Mesendoderm (in vitro differentiated cells): ENCODE measurements at places on chromosomes 2 and 18.

GRCh38 chr2:763766-764525 lies 86.7 kb upstream of the TMEM18 start:
- DNase-seq: no peak

DNA sequence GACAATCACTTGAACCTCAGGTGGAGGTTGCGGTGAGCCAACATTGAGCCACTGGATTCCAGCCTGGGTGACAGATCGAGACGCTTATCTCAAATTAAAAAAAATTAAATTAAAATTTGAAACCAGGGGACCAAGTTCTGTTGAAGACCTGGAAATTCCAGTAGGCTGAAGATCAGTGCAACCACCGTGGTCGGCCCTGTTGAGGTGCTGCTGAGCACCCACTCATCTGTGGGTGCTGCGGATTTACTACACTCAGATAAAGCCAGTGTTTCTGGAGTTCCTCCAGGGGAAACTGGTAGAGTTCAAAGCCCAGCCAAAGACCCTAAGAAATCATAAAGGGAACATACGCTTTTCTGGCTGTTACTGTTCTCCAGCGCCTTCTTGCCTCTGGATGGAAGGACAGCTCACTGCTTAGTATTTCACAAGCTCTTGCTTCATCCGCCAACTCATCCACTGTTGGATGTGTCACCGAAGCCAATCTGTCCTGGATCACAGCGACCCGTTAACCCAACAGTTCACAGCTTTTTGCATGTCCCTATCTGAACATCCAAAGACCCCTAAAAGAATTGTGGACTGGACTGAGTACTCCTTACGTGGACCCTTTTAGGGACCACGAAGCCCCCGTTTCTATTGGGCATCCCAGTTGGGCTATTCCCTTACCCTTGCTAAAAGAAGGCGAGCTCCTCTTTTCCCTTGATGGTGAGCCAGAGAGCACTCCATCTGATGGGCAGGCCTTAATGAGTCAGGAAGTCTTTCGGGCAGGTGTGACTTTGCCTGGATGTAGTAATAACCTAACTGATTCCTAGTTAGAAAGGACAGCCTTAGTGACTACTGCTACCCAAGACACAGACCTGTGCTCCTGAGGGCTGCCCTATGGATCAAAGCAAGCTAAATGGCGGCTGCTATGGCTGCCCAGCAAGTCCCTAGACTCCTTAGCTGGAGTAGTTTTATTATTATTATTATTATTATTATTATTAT lies 6.0 kb upstream of the ALPP start:
- no peak for DNase-seq

DNA sequence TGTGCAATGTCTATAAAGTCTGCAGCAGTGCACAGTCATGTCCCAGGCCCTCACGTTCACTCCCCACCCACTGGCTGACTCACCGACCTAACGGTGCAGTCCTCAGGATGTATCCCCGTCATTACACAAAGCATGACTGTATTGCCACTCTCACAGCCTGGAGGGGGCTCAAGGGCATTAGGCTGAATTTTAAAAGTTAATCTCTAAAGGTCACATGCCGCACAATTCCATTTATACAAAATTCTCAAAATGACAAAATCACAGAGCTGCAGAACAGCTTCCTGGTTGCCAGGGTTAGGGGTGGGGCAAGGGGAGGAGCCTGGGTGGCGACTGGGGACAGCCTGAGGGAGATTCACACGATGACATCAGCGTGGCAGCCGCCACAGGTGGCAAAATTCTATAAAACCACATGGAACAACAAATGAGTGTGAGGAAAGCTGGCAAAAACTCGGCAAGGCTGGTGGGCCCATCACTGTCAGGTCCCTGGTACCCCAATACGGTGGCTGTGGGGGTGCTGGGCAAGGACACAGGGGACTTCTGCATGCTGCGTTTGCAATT lies 97.6 kb downstream of the NDUFA10 start:
- peak; percentile 28 for DNase-seq

- DNase-seq: no peak
Observed at GRCh38 chr2:46198164-46198883, 98.9 kb upstream of the EPAS1 start.

DNA sequence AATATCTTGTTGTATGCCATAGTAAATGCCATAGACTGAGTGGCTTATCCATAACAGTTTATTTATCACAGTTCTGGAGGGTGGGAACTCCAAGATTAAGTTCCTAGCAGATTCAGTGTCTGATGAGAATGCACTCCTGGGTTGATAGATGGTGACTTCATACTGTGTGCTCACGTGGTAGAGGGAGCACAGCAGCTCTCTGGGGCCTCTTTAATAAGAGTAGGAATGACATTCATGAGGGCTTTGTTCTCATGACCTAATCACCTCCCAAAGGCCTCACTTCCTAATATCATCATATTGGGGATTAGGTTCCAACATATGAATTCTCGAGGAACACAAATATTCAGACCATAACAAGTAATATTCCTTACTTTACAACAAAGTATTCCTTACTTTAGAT lies 98.1 kb upstream of the SH3BP4 start:
- no peak for DNase-seq

GRCh38 chr2:6931753-6932152 lies 14.5 kb downstream of the RNF144A start:
- DNase-seq: no peak

GRCh38 chr18:38362286-38362792 lies 796.7 kb upstream of the CELF4 start:
- no peak for DNase-seq

DNA sequence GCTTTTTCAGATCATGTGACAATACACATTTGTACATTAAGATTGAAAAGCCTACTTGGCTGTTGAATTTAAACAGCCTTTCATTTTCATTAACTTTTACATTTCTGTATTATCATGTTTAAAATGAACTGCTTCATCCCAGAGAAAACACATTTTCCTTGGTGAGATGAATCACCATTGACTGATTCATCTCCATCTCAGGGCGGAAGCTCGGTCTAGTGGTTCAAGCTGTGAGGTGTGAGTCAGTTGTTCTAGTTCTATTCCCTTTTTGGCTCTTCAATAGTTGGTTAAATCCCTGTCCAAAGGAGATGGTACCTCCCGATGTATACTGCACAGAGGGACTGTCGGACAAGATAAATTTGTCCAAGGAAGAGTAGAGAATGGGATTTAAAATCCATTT lies 189.7 kb downstream of the ADCYAP1 start:
- no peak for DNase-seq

DNA sequence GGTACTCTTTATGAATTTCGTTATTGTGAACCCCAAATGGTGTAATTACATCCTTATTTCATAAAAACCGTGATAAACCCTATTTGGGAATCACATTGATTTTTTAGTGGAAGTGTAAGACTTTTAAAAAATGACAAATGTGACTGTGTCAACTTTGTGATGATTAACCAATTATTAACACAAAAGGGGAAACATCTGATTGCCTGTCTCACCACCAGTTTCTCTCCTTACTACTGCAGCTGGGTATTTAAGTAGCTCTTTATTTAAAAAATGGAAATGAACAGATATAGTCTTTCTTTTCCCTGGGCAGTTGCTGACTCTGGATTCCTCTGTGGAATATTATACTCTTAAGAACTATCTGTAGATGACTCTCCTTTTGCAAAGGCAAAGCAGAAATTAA lies 11.6 kb upstream of the RPE start:
- no peak for DNase-seq

DNA sequence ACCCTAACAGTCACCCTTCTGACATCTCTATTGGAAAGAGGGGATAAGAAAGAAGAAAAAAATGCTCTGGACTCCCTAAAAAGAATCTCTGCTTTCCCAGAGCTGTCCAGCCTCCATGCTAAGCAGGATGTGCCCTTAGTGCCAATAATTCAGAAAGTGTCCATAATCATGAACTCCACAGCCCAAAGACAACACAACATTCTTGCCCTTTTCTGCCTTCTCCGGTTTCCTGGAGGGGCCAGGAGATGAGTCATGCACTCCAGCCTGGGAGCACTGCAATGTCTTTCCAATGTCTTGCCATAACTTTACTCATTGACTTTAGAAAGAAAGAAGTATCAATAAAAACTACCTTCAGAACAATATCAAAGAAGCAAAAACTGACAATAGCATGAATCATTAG lies 44.0 kb downstream of the KLF7 start:
- peak; percentile 60 for DNase-seq

- no peak for DNase-seq
Observed at GRCh38 chr2:234679301-234679740, 182.4 kb upstream of the ARL4C start.

- DNase-seq: no peak
Observed at GRCh38 chr2:132573444-132574007, 96.5 kb downstream of the LYPD1 start.

GRCh38 chr2:234702731-234703225 lies 205.9 kb upstream of the ARL4C start:
- DNase-seq: no peak

GRCh38 chr2:174568425-174568824 lies 29.2 kb downstream of the WIPF1 start:
- DNase-seq: no peak

DNA sequence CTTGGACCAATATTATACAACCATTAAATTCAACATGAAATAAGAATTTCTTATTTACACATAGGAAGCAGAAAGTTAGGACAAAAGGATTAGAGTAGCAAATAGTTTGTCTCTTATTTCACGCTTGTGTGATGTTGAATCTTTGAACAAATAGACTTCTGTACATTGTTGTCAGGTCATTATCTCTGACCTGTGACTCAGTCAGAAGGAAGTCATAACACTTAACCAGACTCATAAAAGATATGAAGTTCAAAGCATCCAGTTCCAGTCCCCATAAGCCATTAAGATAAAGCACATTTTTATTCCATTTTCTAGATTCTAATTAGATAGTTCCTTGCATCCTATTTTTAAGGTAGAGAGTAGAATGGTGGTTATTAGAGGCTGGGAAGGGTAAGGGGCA lies 130.8 kb downstream of the UPP2 start:
- no peak for DNase-seq

GRCh38 chr18:67362906-67363305 lies 153.6 kb downstream of the DSEL start:
- no peak for DNase-seq

GRCh38 chr2:122135021-122135937 lies 379.8 kb downstream of the TSN start:
- no peak for DNase-seq

GRCh38 chr2:43676322-43677050 lies at the start of gene C1GALT1C1L:
Gene C1GALT1C1L (minus strand): TSS chr2:43676429. CDS start chr2:43676322, 107 bp downstream.
- DNase-seq: no peak

GRCh38 chr2:241953324-241953928 lies 83.9 kb downstream of the RTP5 start:
- no peak for DNase-seq

GRCh38 chr2:47897883-47898731 lies 8.2 kb downstream of the FBXO11 start:
- DNase-seq: no peak

DNA sequence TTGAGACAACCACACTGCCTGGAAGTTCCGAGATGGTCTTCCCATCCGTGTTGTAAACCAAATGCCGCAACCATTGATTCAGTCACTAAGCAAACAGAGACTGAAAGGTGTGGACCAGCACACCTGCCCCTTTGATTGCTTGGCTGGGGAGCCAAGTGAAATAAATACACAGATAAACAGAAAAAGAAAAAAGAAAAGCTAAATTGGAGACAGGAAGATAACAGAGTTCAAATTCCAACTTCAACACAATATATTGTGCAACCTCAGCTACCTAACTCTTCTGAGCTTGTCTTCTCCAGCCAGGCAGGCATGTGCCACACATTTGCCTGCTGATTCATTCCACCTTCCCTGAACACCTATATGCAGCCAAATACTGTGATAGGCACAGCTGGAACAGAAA lies 110.9 kb downstream of the PID1 start:
- no peak for DNase-seq

GRCh38 chr2:113054066-113054465 lies 1.4 kb upstream of the IL36B start:
- DNase-seq: no peak

- no peak for DNase-seq
Observed at GRCh38 chr2:160419776-160420505, 73.7 kb downstream of the RBMS1 start.

GRCh38 chr2:66899109-66899508 lies 464.2 kb downstream of the MEIS1 start:
- no peak for DNase-seq

GRCh38 chr2:16861530-16861929 lies 195.9 kb upstream of the CYRIA start:
- DNase-seq: no peak

DNA sequence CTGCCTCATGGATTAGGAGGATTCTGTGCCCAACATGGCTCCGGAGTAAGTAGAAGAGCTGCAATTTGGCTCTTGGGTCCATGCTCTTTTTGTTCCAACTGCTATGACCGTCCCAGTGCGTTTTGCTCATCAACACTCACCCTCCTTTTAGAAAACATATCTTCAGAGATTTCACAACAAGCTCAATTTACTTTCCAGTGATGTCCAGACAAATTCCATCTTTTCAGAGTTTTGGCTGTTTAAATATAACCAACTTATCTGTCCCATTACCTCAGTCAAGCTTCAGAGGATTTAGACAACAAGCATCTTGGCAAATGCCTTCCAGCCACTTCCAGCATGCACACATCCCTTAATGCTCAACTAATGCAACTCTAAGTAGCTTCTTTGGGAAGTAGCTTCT lies 6.9 kb upstream of the SLC14A2 start:
- DNase-seq: no peak
